ENCODE measurements at places on chromosomes 7 and 10.

GRCh38 chr7:31311552-31311951 lies 29.0 kb downstream of the NEUROD6 start:
- no peak for DNase-seq

DNA sequence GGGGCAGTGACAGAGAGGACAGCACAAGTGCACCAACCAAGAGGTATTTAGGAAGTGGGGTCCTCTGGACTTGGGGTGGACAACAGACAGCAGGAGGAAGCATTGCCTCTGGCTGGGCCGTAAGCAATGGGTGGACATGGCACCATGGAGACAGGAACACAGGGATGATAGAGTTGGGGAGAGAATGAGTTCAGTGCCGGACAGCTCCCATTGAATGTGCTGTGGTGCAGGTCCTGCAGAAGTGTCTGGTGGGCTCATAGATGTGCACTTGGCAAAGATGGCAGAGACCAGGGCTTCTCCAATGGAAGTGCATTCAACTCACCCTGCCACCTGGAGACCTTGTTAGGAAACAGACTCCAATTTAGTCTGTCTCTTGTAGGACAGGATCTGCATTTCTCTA lies 341.5 kb upstream of the ZMIZ1 start:
- no peak for DNase-seq

GRCh38 chr10:47331491-47331890 lies 9.2 kb downstream of the GDF2 start:
- no peak for DNase-seq

DNA sequence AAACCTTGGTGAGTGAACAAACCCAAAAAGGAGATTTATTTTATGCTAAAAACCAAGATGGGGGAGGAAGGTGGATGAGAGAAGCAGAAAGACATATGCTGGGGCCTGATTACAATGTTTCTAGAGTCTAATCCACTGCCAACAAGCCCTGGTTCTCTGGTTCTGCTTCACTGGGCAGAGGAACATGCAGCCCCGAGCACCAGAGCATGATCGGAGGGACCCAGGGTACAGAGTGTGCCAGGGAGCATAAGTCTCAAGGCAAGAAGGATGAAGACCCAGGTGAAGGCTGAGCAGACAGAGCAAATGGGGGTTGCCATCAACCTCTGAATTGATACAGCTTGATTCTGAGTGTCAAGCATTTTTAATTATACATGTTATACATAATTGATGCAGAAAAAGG lies 30.7 kb downstream of the SLC16A12 start:
- DNase-seq = no peak

GRCh38 chr10:6840766-6841165 lies 260.7 kb upstream of the PRKCQ start:
- DNase-seq = no peak

Data from AG08396 (cell line).